ENCODE measurements at places on chromosomes 5 and 9.

DNA sequence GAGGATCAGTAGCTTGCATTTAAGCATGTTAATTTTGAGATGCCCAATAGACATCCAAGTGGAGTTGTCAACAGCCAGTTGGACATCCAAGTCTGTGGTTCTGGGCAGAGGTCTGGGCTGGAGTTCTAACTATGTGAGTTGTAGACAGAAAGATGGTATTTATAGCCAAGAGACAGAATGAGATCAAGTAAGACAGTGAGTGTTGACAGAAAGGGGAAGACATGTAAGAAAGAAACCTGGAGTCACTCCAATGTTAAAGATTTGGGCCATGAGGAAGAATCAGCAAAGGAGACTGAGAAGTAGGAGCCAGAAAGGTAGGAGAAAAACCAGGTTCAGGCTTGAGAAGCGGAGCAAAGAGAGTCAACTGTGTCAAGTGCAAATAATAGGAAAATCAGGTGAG, 95.5 kb upstream of the PUM3 start:
- no peak for DNase-seq

DNA sequence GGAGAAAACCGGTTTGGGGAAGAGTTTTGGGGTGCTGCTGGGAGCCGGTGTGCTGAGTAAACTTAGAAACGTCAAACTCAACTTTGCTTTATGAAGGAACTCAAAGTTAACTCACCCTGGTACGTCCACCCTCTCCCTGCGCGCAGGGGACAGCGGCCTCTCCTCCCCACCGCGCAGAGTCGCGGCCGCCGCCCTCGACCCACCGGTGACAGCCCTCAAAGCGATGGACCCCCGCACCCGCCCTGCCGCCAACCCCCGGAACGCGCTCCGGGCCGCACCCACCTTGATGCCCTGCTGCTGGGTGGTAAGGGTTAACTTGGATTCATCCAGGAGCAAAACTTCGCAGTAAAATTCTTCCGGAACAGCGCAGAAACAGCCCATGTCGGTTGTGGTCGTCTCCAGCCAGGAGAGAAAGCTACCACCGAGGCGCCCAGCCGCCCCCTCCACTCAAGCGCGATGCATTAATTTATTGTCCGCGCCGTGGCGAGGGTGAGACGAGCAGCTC, 366 bp downstream of the EPB41L4A start:
- DNase-seq = no peak

GRCh38 chr5:79962575-79963222, 28.4 kb downstream of the MTX3 start:
- DNase-seq = no peak

DNA sequence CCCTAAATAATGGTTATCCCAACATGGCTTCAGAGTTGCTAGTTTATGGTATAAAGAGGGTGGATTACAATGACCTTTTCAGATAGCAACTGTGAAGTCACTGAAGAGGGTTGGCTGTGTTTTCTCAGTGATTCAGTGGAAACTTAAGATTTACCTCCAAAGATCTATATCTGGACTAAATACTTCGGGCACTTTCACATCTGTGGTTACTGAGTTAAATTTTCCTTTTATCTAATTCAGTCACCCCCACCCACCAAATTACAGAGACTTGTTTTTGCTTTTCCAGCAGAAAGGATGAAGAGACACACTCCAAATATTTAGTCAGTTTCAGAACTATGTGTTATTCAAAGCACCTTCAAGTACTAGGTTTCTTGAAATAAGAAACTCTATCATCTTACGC, 573.2 kb downstream of the CCDC171 start:
- no peak for DNase-seq

DNA sequence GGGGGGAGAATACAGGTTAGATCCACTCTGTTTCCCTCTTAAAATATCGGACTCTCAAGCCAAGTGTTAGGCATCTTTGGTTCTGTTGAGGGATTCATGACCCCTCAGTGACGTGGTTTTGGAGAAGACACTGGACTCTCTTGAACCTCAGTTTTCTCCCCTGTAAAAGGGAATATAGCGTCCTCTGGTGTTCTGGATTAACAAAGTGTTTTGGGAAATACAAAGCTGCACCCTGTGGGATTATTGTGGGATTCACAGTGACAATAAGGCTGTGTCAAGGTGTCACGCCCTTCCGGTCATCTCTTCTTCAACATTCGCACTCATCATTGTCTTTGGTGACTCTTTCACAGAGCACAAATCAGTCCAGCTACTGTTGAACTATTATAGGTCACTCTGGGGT, 139.0 kb downstream of the IRX1 start:
- no peak for DNase-seq

- no peak for DNase-seq
Observed at GRCh38 chr5:95369782-95370181, 21.4 kb upstream of the FAM81B start.

DNA sequence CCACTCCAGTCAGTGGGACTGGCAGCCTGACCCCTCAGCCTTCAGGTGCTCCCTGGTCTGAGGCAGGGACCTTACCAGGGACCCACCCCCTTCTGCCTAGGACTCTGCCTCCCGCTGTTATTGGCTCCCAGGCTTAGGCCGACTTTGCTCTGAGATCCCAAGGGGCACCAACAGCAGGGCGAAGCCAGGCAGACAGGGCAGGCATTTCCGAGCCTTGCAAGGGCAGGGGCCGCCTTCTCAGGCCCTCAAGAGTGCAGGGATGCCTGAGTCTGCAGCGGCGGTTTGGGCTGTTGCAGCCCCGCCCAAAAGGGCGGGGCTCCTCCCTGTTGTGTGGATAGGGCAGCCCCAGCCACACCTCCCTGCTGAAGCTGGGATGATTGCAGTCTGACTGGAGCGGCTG, 644.6 kb downstream of the PRR16 start:
- DNase-seq = no peak

DNA sequence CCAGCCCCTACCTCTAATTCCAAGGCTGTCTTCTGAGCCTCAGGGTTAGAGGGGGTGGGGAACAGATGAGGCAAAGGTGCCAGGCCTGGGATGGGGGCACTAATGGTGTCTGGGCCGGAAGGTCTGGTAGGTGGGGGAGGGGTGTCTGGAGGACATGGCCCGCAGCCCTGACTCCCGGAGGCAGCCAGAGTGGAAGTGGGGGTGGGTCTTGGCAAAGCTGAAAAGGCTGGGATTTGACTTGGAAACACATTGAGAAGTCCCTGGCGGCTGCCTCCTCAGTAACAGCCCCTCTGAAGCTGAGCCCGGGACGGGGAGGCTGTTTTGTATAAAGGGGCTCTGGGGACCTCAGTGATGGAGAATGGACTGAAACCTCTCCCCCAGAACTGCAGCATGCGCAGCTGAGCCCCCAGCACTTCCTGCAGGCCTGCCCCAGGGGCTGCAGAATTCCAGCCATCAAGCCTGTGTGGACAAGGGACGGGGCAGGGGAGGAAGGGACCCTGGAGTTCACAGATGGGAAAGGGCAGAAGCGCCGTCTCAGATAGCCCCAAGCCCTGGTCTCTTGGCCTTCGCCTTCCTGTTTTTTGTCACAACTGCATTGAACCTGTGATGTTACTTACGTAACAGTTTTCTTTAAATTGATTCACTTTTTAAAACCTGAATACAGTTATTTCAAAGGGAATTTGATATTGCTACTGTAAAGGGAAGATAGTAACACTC, 49.3 kb upstream of the SYNPO start:
- no peak for DNase-seq

DNA sequence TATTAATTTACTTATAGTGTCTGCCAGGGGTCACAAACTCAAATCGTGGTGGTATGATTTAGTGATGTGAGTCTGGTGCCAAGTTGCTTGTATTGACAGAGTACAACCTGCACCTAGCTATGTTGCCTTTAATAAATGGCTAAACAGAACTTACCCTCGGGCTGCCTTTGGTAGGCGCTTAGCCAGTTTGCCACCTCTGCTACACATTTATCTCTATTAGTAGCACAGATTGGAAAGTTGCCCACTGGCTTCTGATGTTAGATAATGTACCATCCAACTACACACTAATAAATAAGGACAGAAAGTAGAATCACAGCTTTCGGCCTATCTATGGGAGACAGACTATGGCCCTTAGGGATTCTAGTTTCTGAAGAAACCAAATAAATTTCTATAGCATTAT, 368.4 kb downstream of the MAN2A1 start:
- no peak for DNase-seq

- DNase-seq = no peak
Observed at GRCh38 chr9:90844326-90844725, 42.7 kb downstream of the SYK start.

GRCh38 chr9:87606841-87607521, 109.3 kb downstream of the DAPK1 start:
- no peak for DNase-seq

DNA sequence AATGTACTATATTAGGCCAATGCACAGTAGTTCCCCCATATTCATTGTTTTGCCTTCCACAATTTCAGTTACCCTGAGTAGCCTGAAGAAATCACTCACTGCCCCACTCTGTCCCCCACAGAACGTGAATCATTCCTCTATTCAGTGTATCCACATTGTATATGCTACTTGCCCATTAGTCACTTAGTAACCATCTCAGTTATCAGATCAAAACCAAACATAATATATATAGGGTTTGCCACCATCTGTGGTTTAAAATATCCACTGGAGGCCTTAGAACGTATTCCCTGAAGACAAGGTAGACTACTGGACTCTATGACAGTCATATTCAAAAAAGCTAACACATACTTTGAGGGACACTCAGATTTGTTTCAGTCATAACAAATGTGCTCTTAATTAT, 465.7 kb upstream of the RGMB start:
- DNase-seq = no peak

- DNase-seq = no peak
Observed at GRCh38 chr9:136581614-136582447, 36.0 kb upstream of the NOTCH1 start.

DNA sequence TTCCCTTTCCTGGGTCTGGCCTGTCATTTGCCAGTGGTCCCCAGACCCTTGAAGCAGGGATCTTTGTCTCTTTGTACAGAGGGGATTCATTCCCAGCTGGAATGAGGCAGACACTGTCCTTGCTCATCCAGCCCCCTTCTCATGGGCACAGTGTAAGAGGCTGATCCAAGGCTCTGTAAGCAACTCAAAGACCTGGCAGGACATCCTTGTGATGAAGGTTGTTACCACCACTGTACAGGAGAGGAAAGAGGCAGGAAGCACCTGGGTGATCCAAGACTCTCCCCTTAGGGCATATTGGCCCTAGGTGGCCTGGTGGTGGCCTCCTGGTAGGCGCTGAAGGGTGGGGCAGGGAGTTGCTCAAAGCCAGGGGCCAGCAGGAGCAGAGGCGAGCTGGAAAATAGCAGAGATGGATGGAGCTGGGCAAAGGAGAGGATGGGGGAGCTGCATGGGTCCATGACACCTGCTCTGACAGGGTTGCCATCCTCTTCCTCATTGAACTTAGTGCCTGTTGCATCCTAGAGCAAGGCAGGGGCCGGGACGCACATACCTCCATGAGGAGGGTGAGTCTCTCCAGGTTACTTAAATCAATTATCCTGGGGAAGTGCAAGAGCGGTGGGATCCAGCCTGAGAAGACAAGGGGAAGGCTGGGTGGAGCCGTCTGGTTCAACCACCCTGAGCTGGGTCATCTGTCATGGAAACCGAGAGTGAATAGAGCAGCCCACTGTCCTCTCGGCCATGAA, 9.8 kb upstream of the GADD45G start:
- DNase-seq = no peak

- no peak for DNase-seq
Observed at GRCh38 chr5:156125118-156125517, 201.8 kb upstream of the SGCD start.

- no peak for DNase-seq
Observed at GRCh38 chr9:113501129-113501686, 37.7 kb downstream of the RGS3 start.

DNA sequence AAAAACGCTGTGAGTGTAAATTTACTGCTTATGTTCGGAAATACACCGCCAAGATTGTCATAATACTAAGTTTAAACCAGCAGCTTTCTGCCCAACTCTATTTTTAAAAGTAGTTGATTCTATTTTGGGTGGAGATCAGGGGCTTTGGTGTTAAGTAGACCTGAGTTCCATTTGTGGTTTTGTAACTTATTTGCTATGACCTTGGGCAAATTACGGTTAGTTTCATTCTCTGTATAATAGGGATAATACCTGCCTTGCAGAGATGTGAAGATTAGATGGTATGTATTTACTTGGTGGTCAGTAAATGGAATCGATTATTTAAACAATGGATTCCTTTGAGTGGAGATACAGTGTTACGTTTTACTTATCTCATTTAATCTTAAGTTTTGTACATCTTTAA, 1.6 kb downstream of the RAD23B start:
- DNase-seq = no peak

DNA sequence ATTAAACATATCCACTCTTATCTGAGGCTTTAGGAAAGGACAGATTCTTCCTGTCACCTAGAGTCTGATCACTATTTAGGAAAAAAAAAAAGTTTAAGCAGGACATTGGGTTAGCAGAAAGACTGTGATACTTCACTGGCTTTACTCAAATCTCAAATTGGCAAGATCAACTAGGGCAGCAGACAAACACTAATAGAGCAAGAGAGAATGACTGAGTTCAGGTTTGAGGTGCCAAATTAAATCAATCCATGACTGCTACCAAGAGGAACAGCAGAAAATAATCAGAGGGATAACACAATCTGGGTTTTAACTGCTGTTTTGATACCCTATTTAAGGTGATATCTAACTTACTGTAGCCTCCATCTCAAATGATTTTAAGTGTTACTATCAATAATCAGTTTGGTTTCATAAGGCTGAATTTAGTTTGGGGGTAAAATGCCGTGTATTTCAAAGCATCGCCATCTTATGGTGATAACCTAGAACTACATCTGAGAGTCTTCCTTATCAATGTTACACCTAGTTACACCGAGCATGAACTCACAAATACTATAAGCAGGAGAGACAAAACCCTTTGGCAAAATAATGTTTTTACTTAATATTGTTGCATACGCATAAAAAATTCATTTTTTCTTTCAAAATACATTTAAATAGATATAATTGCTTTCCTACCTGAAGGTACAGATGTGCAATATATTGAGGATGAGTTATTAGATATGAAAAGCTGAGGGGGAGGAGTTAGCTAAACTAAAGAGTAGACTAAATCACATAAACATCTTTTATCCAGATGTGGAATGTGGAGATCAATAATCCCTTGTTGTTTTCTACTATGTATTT, 286.4 kb upstream of the CDH12 start:
- DNase-seq = no peak

DNA sequence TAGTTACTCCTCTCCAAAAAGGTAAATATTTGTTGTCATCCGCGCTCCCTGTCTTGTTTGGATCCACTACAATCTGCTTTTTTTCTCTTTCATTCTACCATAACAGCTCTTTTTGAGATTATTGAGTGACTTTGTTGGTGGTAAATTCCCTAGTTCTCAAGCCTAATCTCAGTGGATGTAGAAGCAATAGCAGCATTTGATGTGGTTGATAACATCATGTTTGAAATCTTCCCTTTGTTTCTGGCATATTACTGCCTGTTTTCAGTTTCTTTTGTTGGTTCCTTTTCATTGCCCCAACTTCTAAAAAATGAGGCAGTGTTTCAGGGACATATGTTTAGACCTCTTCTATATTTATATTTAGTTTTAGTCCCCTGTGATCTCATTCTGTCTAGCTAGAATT, 8.9 kb downstream of the CDC42SE2 start:
- no peak for DNase-seq

DNA sequence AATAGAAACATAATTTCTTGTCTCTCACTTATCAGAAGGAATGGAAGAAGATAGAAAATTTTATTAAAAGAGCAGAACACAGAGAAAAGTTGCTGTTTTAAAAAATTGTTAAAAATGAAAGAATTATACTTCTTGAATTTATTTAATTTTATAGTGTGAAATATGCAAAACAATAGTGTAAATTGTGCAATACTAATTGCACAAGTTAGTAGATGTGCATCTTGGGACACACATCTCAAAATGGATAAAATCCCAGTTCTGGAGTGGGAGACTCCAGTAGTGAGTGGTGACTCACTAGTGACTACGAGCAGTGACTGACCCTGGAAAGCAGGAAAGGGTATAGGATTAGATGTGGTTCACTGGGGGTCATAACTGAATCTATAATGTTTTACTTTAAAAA, 223.2 kb downstream of the MSX2 start:
- DNase-seq = no peak

All from amygdala (tissue), 56 donors.